ENCODE measurements at places on chromosomes 5 and 9.

DNA sequence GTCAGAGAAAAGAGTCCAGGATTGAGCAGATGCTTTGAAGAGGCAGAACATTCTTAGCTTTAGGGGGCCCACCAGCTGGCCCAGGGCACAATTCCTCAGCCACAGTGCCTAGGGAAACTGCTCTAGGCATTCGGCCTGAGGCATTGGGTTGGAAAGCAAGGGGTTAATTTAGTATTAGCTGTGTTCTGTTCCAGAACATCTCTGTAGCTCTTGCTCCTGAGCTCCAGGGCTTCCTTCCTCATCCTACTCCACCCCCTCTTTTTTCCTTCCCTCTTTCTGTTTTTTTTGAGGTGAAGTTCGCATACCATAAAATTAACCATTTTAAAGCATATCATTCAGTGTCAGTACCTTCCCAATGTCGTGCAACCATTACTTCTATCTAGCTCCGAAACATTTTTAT lies 74.5 kb upstream of the PANK3 start:
- no peak for DNase-seq

DNA sequence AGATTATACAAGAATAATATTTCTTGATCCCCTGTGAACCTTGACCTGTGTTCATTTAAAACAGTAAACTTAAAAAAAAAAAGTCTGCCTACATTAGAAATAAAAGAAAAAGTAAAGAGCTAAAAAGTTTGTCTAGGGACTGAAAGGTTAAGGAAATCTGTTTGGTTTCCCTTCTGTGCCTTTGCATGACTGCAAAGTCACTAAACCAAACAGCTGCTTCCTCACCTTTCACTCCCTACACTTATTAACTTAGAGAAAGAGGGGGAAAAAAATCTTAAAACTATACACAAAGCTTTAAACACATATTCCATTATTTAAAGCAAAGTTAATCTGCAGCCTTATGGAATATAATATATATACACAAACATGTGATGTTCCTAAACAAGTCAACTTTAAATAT lies 65.1 kb downstream of the ZFR start:
- DNase-seq = no peak

GRCh38 chr5:131305906-131306305 lies 42.1 kb downstream of the CDC42SE2 start:
- no peak for DNase-seq

GRCh38 chr5:103112910-103113309 lies 7.0 kb downstream of the GIN1 start:
- DNase-seq = no peak

DNA sequence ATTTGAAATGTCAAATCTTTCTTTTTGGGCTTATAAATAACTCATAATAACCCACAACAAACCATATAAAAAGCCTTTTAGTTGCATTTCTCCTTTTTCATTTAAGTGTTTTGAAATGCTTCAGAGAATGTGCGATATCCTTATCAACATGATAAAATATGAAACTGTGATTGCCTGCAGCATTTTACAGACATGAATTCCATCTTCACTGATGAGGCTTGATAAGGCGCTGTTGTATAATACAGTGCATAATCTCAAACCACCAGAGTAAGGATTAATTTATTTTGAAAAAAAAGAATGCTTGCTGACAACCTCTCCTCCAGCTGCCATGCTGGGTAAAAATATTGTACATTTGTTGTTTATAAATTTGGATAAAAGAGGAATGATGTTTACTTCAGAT lies 216.8 kb downstream of the PBX3 start:
- DNase-seq = no peak

GRCh38 chr5:89351975-89352374 lies 469.0 kb upstream of the MEF2C start:
- no peak for DNase-seq

DNA sequence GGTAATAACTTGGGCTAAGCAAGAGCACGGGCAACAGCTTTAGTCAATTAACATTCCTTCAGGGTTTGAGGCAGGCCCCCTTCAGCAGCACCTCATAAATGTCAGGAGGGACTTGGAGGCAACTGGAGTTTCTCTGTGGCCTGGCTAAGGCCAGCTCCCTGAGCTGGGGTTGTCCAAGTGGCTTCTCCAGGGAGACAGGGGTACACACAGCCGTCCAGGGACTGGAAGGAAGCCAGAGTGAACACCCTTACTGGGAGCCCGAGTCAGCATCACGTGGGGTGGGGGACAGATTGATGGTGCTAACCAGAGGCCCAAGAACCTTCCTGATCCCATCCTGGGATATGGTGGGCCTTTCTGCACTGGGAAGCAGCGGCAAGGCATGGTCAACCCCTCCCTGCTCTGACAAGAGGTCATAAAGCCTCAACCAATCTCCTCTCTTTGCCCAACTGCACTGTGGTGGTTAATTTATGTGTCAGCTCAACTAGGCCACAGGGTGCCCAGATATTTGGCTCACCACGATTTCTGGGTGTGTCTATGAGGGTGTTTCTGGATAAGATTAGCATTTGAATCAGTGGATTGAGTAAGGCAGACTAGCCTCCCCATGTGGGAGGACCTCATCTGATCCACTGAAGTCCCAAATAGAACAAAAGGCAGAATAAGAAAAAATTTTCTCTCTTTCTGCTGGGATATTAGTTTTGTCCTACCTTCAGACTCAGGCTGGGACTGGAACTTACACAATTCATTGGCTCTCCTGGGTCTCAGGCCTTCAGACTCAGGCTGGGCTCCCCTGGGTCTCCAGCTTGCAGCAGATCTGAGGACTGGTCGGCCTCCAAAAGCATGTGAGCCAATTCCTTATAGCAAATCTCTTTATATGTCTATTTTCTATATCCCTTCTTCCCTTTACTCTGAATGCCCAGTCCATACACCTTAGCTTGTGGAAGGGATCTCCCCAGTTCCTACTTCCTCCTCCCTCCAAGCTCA lies 127.2 kb upstream of the LARP1 start:
- no peak for DNase-seq

DNA sequence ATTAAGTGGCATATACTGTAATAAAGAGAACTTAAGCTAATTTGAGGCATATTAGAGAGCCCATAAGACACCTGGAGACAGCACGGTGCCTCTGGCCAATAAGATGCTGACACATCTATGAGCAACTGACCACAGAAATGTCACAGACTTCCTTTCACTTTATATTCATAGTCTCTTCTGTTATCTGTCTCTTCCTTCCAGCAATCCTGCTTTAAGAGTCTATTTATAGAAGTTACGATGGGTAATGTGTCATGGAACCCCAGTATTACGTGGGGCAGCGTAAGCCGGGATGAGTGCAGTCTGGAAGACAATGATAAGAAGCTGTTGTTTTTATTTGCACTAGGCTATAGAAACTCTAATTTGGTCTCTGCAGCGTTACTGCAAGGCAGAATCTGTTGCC lies 136.8 kb downstream of the CFAP90 start:
- DNase-seq = no peak

- no peak for DNase-seq
Observed at GRCh38 chr9:112198646-112199045, 23.5 kb upstream of the SUSD1 start.

DNA sequence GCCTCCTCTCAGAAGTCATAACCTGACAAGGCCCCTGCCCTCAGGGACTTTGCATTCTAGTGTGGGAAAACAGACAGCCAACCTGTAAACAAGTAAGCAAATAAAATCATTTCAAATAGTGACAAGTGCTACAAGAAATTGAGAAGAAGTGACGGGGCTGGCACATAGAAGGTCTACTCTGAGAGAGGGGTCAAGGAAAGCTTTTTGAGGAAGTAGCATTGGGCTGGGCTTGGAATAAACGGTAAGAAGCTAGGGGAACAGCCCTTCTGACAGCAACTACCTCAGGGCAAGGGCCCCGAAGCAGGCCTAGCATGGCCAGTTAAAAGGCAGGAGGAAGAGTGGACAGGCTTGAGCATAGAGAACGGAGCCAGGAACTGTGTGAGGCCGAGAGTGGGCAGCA lies 4.8 kb upstream of the SLC2A8 start:
- no peak for DNase-seq

- DNase-seq = no peak
Observed at GRCh38 chr9:4984171-4984620, 876 bp upstream of the JAK2 start.

- no peak for DNase-seq
Observed at GRCh38 chr5:173878224-173878967, 9.8 kb upstream of the CPEB4 start.

GRCh38 chr9:93598647-93599241 lies 22.4 kb downstream of the PHF2 start:
- no peak for DNase-seq

DNA sequence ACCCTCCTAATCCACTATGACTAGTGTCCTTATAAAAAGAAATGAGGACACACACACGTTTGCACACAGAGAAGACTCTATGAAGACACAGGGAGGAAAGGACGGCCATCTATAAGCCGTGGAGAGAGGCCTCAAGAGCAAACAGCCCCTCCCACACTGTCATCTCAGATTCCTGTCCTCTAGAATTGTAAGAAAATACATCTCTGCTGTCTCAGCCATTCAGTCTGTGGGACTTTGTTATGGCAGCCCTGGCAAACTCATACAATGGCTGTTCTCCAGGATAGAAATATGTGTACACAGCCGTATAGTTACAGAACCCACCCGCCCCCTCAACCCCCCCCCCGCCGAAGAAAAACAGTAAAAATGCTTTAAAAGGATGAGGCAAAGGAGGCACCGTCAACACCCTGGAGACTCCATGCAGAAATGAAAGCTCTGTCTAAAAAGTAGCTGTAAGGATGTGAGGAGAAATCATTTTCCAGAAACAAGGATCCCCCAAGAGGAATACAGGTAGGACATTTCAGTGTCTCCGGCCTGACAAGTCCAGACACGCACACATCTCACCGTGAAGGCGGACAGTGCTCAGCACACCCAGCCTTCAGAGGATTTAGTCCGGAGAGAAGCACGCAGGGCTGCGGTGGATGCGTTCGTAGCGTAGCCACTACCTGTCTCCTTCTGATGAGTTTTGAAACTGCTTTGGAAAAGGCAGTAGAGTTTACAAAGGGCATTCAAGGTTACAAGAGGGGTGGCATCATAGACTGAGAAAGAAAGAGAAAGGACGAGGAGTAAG lies 110.8 kb upstream of the ERCC6L2 start:
- no peak for DNase-seq

GRCh38 chr9:22240619-22241018 lies 206.0 kb upstream of the DMRTA1 start:
- DNase-seq = no peak

DNA sequence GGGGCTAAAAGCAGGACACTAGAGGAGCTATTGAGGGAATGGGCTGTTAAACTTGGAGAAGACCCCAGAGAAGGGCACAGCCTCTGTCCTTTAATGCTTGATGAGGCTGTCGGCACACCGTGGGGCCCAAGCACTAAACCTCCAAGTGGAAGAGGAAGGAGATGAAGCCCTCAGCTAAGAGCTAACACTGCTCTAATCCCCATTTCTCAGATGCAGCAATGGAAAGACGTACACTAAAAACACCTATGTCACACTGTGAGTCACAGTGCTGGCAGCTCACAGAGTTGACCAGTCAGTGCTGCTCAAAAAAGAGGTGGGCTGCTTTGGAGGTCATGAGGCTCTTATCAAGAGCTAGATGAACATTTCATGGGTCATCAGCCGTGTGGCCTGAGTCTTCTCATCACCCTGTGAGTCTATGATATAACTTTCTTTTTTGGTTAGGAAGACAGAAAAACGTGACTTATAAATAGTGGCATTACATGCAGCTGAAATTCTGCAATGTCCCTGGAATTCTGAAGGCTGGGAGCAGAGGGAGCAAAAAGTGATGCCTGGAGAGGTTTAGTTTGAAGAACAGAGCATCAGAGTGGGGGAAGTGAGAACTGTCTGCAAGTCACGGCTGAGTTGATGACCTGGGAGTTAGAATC lies 21.5 kb downstream of the TNFSF8 start:
- no peak for DNase-seq

DNA sequence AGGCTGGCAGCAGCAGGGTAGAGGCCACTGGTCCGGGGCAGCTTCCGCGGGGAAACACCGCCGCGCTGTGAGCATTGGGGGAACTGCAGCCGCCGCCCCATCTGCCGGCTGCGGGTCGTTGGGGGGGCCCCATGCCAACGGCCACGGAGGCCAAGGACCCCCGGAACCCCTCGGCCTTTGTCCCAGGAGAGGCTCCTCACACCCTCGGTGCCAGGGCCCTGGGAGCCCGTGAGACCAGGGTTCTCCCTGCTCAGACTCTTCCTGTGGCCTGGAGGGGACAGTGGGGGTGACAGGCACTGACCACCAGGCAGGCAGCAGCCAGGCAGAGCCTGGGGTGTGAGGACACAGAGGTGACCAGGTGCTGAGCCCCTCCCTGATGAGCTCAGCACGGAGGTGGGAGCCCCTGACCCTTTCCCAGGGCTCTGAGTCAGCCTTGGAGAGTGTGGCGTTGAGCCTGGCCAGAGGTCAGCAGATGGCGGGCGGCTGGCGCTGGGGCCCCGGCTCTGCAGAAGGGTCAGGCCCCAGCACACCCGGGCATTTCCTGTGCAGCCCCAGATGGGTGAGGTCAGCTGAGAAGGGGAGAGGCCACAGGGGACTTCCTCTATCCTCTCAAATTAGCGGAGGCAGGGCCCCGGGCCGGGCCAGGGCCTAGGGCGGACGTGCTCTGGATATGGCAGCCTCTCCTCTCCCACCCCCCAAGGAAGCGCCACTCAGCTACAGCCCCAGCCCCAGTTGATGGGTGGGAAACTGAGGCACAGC lies 17.9 kb upstream of the EGFL7 start:
- DNase-seq = peak; percentile 64

GRCh38 chr9:113622600-113623400 lies 159.3 kb downstream of the RGS3 start:
- DNase-seq = no peak

DNA sequence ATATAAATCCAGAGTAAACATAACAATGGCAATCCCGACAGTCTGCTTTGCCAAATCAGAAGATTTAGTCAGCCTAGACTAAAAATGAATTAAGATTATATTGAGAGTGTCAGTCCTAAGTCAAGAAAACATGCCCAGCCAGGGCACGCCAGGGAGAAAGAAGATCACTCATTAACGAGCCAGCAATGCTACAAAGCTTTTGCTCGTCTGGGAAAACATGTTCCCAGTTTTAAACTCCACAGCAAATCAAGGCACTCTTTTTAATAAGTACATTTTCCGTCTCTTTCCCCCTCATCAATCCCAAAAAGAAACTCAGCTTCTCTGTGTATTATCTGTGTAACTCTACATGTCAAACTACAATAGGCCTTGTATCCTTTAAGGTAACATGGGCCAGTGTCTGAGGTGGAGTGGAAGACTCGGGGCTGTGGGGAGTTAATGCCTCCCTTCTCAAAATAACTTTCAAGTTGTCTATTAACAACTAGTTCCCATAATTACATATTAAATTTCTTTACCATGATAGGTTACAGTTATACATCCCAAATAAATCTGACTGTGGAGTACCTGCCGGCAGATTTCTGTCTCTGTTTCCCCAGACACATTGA lies 40.9 kb downstream of the NFIB start:
- no peak for DNase-seq

GRCh38 chr9:136679431-136679941 lies 7.8 kb downstream of the AGPAT2 start:
- no peak for DNase-seq

GRCh38 chr5:105168806-105169205 lies 1606.2 kb upstream of the NUDT12 start:
- DNase-seq = no peak

DNA sequence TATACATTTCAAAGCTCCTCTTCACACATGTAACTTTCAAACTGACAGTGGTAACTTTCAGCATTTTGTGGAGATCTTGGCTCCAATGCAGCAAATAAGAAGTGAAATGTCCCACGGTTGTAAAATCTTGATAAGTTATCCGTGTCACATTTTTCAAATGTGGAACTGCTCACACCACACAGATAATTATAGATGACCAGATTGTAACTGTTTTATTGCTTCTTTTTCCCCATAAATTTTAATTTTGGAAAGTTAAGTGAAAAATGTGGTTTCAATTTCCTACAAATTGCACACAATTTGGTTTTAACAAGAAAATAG lies 347.1 kb downstream of the EBF1 start:
- no peak for DNase-seq

GRCh38 chr9:134177186-134177585 lies 12.8 kb upstream of the RNU6ATAC start:
- no peak for DNase-seq
